ENCODE measurements at places on chromosomes 5 and 9. TPM values are rescaled to one million over a fixed set of nuclear protein-coding genes. Genes with fewer than 3 reads are reported as not detected.

Gene PKD2L2
- not detected for total RNA-seq

Gene PCDH12
- 55.6 TPM for total RNA-seq

Gene TAS2R1
- total RNA-seq = not detected

Gene SLC25A48
- total RNA-seq = not detected

Gene FREM1
- not detected for total RNA-seq

Gene PCDHB12
- total RNA-seq = 0.76 TPM

Gene SPINK5
- 0.10 TPM for total RNA-seq

Gene SAXO1
- total RNA-seq = not detected

Gene DEPDC1B
- total RNA-seq = 7.2 TPM

Gene NAA35
- 23.8 TPM for total RNA-seq

Gene GGTA1
- total RNA-seq = 0.65 TPM

Gene HTR1A
- total RNA-seq = not detected

Gene MEGF10
- 4.6 TPM for total RNA-seq

Gene CAVIN4
- total RNA-seq = 1.6 TPM

Gene NOP16
- total RNA-seq = 17.6 TPM

Gene CCL21
- total RNA-seq = not detected

Gene MLLT3
- total RNA-seq = 6.9 TPM

Gene SLC6A18
- not detected for total RNA-seq

Gene SKIC3
- 120 TPM for total RNA-seq

Gene LOX
- total RNA-seq = 41.8 TPM

Gene CNTNAP3B
- 163 TPM for total RNA-seq

Gene LCN12
- 0.29 TPM for total RNA-seq

Gene ARL10
- total RNA-seq = 10.8 TPM

Gene AQP3
- not detected for total RNA-seq

Gene ADCY2
- total RNA-seq = not detected

Gene GPR150
- total RNA-seq = 0.33 TPM

Gene OR1L1
- total RNA-seq = not detected

Gene GAS1
- total RNA-seq = 1.5 TPM

Gene IL31RA
- 1.6 TPM for total RNA-seq

Gene RORB
- total RNA-seq = under 0.01 TPM

Gene SHLD3
- 4.6 TPM for total RNA-seq

Gene CACFD1
- total RNA-seq = 4.9 TPM

Gene GLIPR2
- 37.2 TPM for total RNA-seq

Gene SPATA31A3
- total RNA-seq = not detected

Gene SPARC
- 1,259 TPM for total RNA-seq

Gene OR1J2
- total RNA-seq = 0.19 TPM

Gene LARP1
- 170 TPM for total RNA-seq

Gene PRR7
- total RNA-seq = 21.2 TPM

Gene SPACA9
- total RNA-seq = 2.6 TPM

Gene ZBTB43
- total RNA-seq = 8.7 TPM

Gene TOPORS
- 30.1 TPM for total RNA-seq

Gene COL15A1
- 1.6 TPM for total RNA-seq

Gene ARSI
- 0.19 TPM for total RNA-seq

Gene MAMDC4
- total RNA-seq = 0.98 TPM
